CD8-positive, alpha-beta memory T cell (primary cell): ENCODE measurements at places on chromosomes 3 and 15.
A peak's percentile ranks its signal among the peaks of the same experiment; 100 is the strongest.

- peak; percentile 16 for DNase-seq
Measured at GRCh38 chr15:73560501-73561117, 72.6 kb downstream of the NPTN start.

DNA sequence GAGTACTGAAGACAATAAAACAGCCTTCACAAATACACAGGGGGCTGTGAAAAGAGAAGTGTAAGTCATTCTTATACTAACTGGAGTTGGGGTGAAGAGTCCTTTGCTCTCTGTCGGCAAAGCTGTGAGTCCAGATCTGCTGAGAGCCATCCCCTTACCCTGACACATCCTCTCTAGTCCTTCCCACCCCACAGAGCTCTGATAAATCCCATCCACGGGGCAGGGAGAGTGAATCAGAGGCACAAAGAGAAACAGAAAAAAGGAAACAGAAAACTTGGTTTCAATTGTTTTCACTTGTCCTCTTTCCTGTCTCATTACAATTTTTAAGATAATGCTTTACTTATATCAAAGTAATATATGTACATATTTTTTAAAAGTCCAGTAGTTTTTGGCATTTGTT, 18.2 kb upstream of the ZNF639 start:
- DNase-seq = no peak

- no peak for DNase-seq
Measured at GRCh38 chr15:90941038-90941437, 6.0 kb downstream of the UNC45A start.

DNA sequence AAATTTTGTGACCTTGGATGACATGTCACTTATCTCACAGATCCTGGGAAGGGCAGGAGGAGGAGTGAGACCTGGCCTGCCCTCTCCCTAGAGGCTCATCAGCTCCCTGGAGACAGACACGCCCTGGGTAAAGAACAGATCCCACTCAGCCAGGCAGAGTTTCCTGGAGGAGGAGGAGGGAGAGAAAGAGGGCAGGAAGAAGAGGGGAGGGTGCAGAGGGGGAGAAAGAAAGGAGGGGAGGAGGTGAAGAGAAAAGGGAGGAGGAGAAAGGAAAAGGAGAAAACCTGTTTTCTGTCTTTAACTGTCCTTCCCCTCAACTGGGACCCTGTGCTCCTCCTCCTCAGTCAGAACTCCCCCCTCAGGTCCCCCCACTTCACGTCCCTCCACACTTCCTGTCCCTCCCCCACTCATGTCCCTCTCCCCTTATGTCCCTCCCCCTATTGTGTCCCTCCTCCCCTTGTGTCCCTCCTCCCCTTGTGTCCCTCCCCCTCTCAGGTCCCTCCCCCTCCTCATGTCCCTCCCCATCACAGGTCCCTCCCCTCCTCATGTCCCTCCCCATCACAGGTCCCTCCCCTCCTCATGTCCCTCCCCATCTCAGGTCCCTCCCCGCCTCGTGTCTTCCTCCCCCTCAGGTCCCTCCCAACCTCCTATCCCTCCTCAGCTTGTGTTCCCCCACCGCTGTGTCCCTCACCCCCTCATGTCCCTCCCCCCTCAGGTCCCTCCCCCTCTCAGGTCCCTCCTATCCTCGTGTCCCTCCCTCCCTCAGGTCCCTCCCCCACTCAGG, 52.3 kb upstream of the CGNL1 start:
- no peak for DNase-seq

DNA sequence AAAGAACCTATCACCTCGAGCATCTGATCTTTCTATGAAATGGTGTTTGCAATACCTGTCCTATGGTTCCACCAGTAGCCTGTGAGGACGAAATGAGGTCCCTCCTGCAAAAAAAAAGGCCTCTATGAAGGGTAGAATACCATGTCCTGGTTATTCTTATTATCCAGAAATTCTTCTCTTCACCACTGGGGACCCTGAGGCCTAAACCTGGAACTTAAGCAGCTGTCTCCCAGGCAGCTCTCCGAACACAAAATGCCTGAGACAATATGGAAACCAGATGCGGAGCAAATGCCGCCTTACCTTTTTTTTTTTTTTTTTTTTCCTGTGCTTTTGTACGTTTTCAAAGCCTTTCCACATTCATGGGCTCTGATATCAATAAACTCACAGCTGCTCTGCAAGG, 62.1 kb upstream of the WNT5A start:
- no peak for DNase-seq

GRCh38 chr3:147113293-147114044, 292.9 kb downstream of the ZIC4 start:
- no peak for DNase-seq

GRCh38 chr15:32675466-32675865, 34.0 kb downstream of the SCG5 start:
- DNase-seq = no peak

DNA sequence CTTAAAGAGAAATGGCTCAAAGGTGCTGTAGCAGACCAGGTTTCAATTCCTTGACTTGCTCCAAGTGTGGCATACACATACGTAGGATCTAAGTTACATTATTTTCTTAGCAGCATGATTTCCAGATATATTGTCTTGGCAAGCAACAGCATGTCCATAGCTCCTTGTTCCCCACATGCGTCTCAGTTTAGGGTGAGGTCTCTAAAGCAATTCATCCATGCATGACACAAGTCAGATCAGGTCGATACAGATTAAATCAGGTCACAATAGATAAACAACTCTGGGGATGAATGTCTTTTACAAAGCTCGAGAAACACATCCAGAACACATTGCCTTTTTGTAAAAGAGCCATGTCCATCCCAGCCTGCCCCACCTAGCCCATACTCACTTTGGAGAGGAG, 108.9 kb upstream of the ABHD17C start:
- DNase-seq = no peak

DNA sequence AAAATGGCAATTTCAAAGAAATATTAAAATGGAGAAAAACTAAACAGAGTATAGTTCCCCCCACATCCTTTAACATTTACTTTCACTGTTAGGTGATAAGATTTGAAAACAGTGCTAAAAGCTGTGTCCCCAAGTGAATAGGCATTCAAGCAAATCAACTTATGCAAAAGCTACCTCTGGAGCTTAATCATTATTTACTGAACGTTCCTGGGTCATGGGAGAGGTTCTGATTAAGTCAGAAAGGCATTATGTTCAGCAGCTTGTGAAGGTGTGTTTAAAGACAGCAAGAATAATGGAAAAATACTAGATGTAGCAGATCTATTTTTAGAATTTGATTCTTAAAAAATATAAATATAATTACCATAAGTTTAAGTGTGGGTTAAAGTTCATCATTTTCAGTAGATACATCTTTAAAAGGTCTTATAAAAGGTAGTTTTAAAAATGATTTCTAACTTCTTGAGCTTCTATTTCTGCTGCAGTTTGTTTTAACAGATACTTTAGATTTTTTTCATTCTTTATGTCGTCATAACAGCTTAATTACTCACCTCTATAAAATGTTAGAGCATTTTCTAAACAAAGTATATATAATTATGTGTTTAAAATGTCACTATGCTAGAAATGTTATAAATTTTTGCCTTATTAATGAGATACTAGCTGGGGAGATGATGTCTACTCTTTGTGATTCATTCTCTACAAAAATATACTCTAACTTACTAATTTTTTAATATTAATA, 127.9 kb downstream of the MITF start:
- no peak for DNase-seq

GRCh38 chr3:39814007-39814406, 4.6 kb downstream of the MYRIP start:
- no peak for DNase-seq

- DNase-seq = no peak
Measured at GRCh38 chr3:54079314-54079713, 43.0 kb upstream of the CACNA2D3 start.

- peak; percentile 66 for DNase-seq
Measured at GRCh38 chr3:157130467-157131251, 29.3 kb downstream of the CCNL1 start.

DNA sequence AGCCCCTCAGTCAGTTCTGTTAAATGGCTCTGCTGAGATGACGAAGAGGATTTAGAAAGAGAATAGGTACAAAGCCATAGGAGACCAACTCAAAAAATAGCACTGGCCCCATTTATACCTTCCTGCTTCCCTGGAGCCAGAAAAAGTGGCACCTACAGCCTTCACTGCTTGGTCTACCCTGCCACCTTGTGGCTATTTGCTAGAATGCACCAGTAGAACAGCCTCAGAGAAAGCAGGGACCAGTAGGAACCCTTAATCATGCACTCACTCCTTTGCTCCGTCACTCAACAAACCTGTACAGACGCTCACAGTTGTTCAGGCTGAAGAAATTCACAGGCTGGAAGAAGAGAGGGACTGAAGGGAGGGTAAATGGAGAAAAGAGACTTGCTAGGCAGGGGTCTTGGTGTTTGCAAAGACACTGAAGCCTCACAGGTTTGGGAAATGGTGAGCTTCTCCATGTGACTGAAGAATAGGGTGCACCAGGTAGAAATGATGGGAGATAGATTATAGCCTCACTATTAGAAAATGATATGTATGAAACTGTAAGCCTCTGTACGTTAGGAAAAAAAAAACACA, 12.1 kb upstream of the RTP2 start:
- DNase-seq = peak; percentile 47

DNA sequence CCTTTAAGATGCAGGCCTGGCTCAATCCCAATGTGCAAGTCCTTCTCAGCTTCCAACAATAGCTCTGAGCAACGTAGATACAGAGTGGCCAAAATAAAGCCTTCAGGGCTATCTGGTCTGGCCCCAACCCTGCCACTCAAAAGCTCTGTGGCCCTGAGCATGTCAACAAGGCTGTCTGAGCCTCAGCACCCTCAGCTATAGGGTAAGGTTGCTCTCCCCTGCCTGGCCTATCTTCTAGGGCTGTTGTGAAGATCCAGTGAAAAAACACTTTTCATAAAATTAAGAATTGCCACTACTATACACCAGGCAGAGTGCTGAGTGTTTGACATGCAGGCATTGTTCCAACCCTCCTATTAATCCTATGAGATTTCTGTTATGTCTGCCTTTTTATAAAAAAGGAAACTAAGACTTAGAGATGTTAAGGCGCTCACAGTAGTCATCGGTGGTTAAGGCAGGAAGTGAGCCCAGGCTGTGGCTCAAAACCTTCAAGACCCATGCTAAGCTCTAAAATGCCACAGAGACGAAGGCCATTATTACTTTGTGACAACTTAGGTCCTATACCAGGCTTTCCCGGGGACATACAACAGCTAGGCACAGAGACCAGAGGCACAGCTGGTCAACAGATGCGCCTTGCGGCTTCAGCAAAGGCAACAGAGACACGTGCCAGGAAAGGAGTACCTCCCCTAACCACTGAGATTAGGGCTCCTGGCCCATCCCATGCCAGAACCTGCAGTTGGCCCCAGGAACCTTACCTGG, 5.1 kb downstream of the POLG start:
- peak; percentile 36 for DNase-seq

- no peak for DNase-seq
Measured at GRCh38 chr3:26621176-26621575, 1.4 kb upstream of the LRRC3B start.

GRCh38 chr3:57091521-57092273, 31.2 kb downstream of the SPATA12 start:
- DNase-seq = no peak

DNA sequence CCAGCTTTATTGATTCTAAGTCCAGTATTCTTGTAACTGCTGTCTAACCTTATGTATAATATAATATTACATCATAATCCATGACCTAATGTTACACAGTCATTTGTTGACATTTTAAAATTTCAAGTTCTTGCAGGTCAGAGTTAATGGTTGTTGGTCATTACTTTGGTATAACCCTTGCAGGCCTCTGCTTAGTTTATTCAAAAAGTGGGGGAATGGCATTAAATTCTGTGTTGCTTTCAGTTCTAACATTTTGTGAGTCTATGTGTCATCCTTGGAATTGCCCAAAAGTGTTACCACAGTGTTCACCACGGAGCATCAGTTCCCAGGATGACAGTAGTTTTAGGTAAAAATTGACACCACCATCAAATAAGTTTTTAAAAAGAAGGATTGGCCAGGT, 174.8 kb upstream of the BCL6 start:
- DNase-seq = no peak

GRCh38 chr3:42403737-42404136, 6.7 kb downstream of the LYZL4 start:
- DNase-seq = no peak

- no peak for DNase-seq
Measured at GRCh38 chr3:191959876-191960413, 499.0 kb downstream of the PYDC2 start.

GRCh38 chr3:138059261-138059660, 49.3 kb downstream of the CLDN18 start:
- no peak for DNase-seq

GRCh38 chr3:27356976-27357375, 12.2 kb downstream of the NEK10 start:
- DNase-seq = no peak

DNA sequence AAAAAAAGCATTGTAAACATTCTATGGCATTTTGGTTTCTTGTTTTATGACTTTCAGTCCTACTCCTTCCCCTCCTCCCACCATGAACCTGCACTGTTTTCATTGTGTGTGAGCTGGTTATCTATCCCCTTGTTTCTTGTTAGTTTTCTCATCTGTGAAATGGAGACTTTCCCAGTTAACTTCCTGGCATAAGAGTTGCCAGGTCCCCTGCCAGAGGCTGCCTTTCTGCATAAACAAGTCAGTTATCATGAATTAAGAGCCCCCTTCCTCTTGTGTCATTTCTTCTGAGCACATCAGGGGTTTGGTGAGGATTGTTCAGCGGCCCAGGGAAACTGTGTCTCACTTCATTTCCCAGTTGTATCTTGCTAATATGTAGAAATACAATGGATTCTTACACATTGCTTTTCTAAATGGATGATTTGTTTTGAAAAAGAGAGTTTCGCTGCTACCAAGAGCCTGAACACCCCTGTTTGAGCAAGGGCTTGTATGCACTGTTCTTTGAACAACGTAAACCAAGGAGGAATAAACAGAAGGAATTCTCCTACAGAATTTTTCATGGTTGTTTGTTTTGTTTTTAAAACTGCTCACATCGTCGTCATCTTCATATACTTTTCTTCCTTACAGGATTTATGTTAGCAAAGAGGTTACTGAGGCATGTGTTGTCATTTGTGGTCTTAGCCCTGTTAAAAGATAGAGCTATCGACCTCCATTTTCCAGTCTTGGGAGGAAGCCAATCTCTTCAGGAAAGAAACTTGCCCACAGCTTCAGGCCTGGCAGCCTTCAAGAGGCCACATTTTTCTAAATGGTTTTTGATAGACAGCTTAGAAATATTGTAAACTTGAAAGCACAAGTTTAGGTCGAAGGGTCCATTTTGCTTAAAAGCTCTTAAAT, 144.6 kb upstream of the IL12A start:
- DNase-seq = no peak

GRCh38 chr15:31236184-31237042, 90.2 kb upstream of the KLF13 start:
- DNase-seq = no peak

GRCh38 chr3:155807823-155808222, 1.7 kb upstream of the C3orf33 start:
- DNase-seq = no peak
